ENCODE measurements at places on chromosomes 12 and 14.

DNA sequence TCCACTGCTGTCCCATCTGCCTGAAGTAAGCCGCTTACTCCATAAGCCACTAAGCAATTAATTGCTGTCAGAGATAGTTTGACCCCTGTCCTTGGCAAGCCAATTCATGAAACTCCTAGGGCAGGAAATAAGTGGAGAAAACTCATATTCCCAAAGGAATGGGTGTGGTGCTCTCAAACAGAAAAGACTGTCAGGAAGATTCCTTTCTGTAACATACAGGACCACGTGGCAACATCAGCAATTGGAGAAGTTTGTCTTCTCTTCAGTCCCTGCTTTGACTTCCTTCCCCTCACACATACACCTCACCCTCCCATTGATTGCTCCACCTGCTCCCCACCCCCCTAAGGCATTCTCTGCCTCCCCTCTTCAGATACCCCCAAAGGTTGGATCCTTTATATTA lies 36.2 kb upstream of the MDM1 start:
- DNase-seq = no peak

GRCh38 chr12:43352001-43352400 lies 200.0 kb downstream of the ADAMTS20 start:
- no peak for DNase-seq

- no peak for DNase-seq
These were observed 40.0 kb upstream of the CAPRIN2 start for GRCh38 chr12:30794591-30795409.

DNA sequence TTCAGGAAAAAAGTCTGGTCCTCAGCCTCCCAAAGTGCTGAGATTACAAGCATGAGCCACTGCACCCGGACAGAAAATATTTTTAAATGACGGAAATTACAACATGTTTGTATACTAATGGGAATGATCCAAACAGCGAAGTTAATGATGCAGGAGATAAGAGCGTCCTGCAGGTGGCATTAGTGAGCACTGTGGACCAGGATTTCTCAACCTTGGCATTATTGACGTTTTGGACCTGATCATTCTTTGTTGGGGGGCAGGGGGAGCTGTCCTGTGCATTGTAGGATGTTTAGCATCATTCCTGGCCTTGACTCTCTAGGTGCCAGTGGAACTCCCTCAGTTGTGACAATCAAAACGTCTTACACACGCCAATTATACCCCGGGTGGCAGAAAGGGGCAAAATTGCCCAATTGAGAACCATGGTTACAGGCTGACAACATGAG lies 34.1 kb downstream of the SCFD1 start:
- DNase-seq = peak; percentile 3

DNA sequence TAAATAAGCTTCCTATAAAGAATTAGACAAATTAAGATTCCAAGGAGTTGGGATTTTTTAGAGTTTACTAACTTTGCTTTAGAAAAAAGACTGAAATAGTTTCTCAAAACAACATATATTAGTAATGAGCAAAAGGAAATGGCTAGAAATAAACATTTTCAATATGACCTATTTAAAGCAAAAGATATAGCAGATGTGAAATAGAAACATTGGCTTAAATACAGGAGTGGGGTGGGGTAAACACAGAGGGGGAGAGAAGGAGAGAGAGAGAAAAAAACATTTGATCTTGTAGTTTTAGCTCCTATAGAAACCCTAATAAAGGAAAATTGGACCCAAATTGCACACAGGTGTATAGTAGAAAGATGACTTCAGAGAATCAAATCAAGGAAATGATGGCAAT lies 794.5 kb downstream of the MED13L start:
- DNase-seq = no peak

- DNase-seq = no peak
These were observed 45.1 kb downstream of the GNPTAB start for GRCh38 chr12:101785671-101786070.

GRCh38 chr12:121751034-121751433 lies 38.5 kb downstream of the TMEM120B start:
- DNase-seq = no peak

DNA sequence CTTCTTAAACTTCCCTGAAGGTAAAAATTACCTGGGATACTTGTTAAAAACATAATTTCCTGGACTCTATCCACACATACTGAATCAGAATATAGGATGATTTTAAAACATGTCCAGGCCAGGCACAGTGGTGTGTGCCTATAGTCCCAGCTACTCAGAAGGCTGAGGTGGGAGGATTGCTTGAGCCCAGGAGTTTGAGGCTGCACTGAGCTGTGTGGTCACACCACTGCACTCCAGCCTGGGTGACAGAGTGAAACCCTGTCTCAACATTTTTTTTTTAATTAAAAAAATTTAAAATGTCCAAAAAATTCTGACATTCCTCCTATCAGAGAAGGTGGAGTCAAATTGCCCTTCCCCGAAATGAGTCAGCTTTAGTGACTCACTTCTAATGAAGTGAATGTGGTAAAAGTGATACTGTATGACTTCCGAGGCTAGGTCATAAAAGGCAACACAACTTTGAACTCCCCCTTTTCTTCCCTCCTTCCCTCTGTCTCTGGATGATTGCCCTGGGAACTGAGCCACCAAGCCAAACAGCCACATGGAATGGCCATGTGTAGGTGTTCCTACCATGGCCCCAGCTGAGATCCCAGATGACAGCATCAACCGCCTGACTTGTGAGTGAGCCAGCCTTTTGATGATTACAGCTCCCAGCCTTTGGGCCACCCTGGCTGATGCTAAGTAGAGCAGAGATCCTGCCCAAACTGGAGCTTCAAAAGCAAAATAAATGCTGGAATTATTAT lies 36.3 kb downstream of the LIMA1 start:
- no peak for DNase-seq

All from T follicular helper cell (primary cell).